ENCODE measurements at places on chromosomes 1 and 21.

- DNase-seq: no peak
These were observed 41.6 kb upstream of the QSOX1 start for GRCh38 chr1:180112984-180113647.

- DNase-seq: peak; percentile 55
These were observed 410.6 kb downstream of the NTNG1 start for GRCh38 chr1:107551456-107551855.

- DNase-seq: no peak
These were observed 144.5 kb upstream of the DNAH14 start for GRCh38 chr1:224785040-224785328.

GRCh38 chr1:11550664-11551283 is 71.8 kb downstream of the DISP3 start:
- peak; percentile 83 for DNase-seq

DNA sequence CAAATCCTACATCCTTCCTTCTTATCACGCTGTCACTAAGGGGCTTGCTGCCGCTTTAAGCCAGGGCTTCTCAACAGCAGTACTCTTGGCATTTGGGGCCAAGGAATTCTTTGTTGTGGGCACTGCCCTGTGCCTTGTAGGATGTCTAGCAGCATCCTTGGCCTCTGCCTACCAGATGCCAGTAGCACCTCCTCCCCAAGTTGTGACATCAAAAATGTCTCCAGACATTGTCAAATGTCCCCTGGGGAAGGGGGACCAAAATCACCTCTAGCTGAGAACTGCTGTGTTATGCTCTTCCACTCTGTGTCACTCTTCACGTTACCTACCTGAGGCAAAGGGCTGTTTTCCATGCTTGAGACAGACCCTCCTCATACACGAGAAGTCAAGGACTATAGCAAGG is 400.3 kb upstream of the POU3F1 start:
- no peak for DNase-seq

All from GM23248 (cell line).